C1 segment of cervical spinal cord (tissue), 14 donors: ENCODE measurements at places on chromosomes 11 and 22.

DNA sequence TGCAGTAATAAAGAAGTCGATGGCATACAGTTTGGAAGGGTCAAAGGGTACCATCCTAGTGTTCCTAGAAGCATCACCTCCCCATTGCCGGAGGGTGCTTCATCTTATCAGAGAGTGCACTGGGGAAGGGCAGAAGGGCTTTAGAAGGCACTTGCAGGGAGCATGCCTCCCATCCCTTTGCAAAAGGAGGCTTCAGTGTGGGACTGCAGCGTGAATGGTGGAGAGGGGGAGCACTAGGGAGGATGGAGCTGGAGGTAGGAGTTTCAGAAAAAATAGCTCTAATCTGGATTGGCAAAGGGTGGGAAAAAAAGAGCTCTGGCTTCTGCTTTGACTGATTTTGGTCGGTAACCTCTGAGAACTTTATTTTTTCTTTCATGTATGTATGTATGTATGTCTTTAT lies 5.0 kb downstream of the NTM start:
- no peak for DNase-seq

DNA sequence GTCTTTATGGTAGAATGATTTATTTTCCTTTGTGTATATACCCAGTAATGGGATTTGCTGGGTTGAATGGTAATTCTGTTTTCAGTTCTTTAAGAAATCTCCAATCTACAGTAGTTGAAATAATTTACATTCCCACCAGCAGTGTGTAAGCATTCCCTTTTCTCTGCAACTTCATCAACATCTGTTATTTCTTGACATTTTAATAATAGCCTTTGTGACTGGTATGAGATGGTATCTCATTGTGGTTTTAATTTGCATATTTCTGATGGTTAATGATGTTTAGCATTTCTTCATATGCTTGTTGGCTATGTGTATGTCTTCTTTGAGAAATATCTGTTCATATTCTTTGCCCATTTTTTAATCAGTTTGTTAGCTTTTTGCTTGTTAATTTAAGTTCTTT lies 901.2 kb downstream of the METTL15 start:
- no peak for DNase-seq

GRCh38 chr11:14308897-14309387 lies 50.0 kb downstream of the RRAS2 start:
- no peak for DNase-seq

- DNase-seq: no peak
These were observed 163.1 kb downstream of the ETS1 start for GRCh38 chr11:128424271-128424711.

DNA sequence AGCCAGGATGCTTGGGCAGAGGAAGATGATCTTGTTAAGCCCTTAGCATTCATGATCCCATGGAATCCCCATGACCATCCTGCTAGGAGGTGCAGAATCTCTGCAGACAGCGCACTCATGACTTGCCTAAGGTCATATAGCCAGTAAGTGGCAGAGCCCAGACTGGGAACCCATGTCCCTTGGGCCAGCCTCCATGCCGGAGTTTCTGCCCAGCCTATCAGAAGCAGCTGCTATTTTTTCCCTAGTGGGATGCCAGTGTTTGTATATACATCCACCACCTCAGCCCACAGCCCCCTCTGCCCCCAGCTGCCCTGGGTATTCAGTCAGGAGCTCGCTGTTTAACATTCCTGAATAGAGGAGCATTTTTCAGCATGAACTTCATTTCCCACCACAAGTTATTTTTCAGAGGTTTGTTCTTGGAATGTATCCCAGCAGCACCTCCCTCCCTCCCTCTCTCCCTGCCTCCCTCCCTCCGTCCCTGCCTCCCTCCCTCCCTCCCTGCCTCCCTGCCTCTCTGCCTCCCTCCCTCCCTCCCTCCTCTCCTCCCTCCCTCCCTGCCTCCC lies 34.4 kb upstream of the SUSD2 start:
- DNase-seq: no peak

GRCh38 chr11:107116358-107116757 lies 98.1 kb upstream of the GUCY1A2 start:
- DNase-seq: no peak

- DNase-seq: no peak
These were observed 1.0 kb upstream of the GLB1L2 start for GRCh38 chr11:134330611-134331353.

DNA sequence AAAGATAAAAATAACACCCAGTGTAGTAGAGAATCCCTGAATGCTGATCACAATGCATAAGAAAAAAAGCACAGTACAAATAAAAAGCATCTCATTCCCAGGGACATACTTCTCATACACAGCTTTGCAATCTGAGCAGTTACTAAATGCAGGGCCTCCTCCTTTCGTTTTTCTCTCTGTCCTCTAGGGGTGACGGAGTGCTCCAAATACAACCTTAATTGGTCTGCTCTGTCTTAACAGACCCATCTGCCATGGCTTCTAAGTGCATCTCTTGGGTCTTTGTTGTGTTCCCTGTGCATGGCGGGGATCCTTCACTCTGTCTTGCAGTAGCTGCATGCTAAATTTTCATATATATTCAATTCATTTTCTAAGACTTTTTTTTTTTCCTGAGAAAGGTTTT lies 1114.2 kb upstream of the RAG2 start:
- no peak for DNase-seq

- DNase-seq: no peak
These were observed 21.7 kb upstream of the MICALL1 start for GRCh38 chr22:37884420-37884819.

GRCh38 chr11:63875506-63876065 lies 36.7 kb downstream of the MARK2 start:
- peak; percentile 30 for DNase-seq

DNA sequence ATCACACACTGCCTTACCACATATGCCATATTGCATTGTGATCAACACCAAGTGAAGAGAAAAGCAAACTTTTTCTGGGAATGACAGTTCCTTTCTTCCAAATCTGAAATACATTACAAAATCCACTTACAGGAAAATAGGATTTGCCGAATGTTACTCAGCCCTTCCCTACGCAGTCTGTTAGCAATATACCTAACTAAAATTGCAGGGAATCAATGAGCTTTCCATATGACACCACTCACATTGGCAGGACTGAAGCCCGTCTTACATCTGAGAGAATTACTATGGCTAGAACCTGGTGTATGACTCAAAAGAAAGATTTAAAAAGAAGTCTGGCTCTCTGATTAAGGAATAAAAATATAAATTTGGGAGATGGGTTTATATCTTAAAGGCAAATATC lies 136.0 kb downstream of the LRRC4C start:
- no peak for DNase-seq

GRCh38 chr11:120147094-120147949 lies 9.4 kb upstream of the TRIM29 start:
- no peak for DNase-seq
